Stimulated activated CD4-positive, alpha-beta T cell treated with anti-CD3 and anti-CD28 coated beads, Interleukin-1b, Interleukin-23, amount 100 ng/mL, for 1 hour (primary cell): ENCODE measurements at places on chromosomes 4 and X.

GRCh38 chr4:121073672-121074381 lies 1.5 kb upstream of the NDNF start:
- no peak for DNase-seq

DNA sequence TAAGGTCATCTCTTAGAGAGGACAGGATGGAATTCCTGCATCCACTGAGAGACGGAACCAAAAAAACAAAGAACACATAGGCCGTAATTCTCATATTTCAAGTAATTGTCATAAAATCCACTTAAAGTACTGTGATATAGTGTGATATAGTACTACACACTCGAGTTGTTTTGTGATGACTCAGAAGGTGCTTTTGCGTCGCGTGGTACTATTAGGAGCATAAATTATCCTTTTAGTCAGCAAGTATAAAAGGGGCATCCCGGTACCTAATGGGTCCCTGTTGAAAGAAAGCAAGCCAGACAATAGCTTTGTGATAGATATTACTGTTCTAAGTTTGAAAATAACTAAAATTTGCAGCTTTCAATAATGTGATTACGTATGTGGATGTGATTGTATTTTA lies 55.3 kb downstream of the GPR143 start:
- DNase-seq, result no peak

- DNase-seq, result no peak
Measured at GRCh38 chrX:153602601-153603000, 3.7 kb upstream of the CCNQ start.

- DNase-seq, result no peak
Measured at GRCh38 chr4:54320826-54321685, 92.0 kb downstream of the PDGFRA start.

DNA sequence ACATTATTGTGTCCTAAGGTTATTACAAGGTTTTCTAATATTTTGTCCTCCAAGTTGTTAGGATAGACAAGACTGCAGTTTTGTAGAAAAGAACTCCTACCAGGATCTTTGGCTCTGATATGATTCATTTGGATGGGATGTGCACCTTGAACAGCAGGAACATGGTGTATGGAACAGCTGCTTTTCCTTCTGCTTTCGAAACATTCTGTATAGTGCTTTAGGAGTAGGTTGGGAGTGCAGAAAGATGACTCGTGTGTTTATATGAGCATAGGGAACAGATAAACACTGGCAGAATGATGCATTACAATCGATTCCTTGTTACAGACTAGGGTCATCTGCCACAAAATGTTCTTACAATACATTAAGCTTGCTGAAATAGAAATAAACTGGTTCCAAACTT lies 790.1 kb downstream of the DMD start:
- no peak for DNase-seq

- DNase-seq, result no peak
Measured at GRCh38 chrX:14916017-14916674, 42.9 kb downstream of the MOSPD2 start.

DNA sequence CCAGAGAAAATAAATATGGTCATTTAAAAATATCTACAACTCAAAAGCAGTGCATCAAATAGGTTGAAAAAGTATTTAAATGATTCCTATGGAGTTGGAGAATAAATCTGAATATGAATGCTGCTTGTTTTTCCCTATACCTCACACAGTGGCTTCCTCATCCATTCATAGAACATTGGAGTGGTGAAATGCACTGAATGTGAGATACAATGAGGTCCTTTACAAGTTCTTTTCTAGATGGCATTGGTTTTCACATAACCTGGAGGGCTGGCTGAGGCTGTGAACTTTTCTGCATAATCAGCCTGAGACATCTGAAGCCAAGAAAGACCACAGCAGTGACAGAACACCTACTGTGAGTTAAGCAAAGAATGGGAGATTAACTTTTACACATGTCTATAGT lies 279.1 kb upstream of the NRK start:
- no peak for DNase-seq

DNA sequence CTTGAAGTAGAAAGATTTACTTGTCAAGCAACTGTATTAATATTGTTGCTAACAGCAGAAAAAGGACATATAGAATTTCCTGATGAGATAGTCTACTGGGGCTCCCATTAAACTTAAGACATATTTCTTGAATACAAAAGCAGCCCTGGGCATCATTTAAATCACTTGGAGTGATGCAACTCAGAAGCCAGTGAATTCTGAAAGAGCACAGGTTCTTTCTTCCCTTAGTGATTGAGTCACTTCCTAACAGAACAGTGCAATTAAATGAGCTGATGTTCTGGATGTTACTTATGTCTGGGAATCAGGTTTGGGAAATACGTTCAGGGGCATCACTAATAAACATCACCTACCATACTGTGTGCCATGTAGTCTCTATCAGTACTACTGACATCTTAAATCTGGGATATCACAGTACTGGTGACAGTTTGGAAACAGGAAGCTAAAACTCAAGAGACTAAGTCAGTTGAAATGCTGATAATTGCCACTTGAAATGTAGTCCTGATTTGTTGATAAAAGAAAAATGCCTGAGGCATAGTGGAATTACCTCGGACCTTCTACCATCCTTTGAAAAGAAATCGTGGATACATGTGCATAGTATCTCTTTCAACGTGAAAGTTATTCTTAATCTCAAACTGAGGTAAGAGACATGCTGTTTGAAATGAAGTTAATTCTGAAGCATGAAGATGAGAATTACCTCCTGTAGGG lies 249.2 kb upstream of the GPRIN3 start:
- no peak for DNase-seq

DNA sequence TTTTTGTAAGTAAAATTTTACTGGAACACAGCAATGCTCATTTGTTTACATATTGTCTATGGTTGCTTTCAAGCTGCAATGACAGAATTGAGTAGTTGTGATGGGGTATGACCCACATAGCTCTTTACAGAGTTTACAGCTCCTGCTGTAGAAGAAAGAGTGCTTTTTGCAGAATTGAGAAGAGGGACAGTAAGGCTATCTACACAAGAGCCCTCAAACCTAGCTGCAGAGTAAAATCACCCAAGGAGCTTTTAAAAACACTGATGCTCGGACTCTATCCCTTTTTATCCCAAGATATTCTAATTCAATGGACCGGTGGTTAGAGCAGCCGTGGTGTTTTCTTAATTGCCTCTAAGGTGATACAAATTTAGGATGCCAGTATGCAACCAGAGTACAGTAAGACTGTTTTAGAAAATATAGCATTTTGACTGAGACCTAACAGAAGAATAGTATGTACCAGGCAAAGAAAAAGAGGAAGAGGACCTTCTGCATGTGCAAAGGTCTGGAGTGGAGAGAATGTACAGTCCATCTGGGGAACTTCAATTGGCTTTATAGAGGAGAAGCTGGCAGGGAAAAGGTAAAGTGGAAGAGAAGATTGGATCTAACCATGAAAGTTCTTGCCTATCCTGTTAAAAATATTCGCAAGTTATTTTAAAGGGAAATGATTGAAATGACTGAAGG lies 663.6 kb upstream of the CPEB2 start:
- DNase-seq, result no peak

DNA sequence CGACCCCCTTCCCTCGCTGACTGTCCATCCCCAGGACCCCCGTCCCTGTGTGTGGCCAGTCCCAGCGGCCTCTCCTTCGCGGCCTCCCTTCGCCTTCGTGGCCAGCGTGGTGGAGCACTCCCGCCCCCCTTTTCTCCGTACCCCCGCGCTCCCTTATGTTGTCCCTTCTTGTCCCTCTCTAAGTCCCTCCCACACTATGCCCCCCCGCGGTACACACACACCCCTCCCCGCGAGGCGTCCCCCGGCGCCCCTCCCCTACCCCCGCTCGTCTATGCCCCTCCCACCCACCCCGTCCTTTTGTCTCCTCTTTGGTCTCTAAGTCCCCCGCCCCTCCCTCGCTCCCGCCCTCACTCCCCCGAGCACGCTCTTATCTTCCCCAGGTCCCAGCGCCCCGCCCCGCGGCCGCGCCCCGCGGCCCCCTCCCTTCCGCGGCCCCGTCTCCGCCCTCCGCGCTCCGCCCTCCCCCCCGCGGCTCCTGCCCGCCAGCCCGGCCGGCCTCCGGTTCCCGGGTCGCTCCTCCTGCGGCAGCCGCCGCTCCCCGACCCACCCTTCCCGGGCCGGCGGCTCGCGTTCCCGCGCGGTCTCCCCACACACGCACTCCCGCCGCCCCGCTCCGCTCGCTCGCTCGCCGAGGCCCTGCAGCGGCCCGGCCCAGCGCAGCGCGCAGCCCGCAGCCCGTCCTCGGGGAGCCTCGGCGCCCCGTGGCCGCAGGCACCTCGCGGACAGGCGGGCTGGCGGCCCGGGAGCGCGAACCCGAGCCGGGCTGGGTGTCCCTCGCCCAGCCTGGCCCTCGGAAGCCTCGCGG lies 26.3 kb downstream of the UTP14A start:
- peak; percentile 34 for DNase-seq

DNA sequence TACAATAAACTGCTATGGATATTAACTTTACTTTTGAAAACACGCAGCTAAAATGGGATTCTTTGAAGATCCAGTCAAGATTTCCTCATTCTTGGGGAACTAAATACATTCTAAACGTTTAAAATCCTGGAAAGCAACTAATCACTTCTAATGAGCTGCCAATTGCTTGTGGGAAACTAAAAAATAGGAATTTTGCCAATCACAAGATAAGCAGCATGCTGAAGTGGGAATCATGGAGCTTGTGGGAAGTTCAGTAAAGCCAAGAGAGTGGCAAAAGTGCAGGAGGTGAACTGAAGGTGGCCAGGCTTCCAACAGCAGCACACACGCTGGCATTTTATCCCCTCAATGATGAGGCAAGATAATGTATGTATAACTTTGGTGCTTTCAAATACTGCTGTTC lies 133.0 kb downstream of the GPC3 start:
- no peak for DNase-seq

DNA sequence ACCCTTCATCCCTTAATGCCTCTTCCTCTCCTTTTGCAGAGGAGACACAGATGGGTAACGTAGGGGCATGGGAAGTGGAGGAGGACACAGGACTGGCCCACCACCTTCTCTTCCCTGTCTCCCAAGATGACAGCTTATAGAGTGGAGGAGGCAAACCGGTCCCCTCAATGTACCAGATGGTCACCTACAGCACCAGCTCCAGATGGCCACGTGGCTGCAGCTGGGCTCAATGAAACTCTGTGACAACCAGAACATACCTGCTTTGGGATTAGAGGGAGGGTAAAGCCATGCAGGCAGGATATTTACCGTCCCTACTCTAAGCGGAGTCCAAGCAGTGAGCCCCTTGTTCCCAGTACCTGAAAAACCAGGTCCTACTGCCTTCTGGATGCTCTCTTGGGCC lies 7.5 kb upstream of the KLHL15 start:
- DNase-seq, result no peak

GRCh38 chr4:24001486-24002329 lies 111.9 kb upstream of the PPARGC1A start:
- no peak for DNase-seq

GRCh38 chrX:45009371-45010000 lies 136.5 kb downstream of the KDM6A start:
- DNase-seq, result no peak

- DNase-seq, result no peak
Measured at GRCh38 chr4:38943343-38943742, 75.7 kb downstream of the FAM114A1 start.

DNA sequence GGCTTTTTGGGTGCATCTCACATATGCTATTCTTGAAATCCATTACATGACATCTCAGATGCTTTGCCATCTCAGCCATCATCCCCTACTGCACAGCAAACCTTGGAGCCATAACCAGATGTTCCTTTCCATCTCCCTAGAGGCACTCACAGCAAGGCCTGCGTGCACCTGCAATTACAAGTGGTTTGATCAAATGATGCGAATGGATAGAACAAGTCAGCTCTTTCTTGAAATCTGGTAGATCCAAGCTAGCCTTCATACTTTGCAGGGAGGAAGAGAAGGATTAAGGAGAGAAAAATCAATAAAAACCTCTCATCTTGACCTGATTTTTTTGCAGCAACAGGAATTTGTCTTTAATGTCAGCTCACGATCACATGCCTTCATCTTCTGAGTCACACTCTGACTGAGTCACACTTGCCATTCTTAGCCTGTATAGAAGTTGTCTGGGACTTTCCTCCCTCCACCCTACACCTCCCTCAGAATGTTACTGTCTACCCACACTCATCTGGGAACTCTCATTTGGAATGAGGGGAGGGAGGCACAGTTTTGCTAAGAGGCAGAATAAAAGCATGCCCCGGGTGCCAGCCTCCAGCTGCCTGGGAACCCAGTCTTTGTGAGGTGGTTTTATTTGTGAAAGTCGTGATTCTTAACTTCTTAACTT lies 11.9 kb upstream of the TRIML1 start:
- no peak for DNase-seq

- DNase-seq, result no peak
Measured at GRCh38 chr4:106032851-106033286, 137.6 kb downstream of the NPNT start.

DNA sequence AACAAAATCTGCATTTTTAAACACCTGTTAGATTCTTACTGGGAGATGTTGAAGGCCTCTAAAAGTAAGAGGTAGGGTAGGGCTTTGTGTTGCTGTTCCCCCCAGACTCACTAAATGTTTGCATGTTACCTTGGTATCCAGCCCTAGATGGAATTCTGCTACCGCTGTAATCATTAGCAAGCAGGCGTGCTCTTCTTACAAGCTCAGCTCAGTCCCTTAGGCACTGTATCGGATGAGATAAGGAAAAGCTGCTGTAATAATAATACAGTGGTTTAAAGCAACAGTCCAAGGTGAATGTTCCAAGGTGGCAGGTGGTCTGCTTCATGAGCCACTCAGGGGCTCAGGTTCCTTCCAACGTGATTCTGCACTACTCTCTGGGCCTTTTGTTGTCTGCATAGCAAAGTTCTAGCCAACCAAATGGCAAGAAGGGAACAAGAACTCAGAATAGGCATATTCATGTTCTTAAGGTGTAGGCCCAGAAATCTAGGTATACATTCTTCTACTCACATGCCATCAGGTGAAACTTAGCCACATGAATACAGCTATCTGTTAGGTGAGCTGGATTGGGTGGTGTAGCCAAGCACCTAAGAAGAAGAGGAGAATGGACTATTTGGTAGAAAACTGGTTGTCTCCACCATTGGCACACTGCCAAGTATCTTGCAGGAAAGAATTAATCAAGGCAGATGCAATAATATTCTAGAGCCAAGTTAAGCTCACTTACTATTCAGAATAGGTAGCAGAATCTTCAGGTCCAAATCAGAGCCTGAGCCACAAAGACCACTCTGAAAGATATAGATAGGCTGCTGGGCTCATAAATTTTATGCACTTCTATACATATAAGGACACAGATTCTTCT lies 46.0 kb downstream of the COQ2 start:
- no peak for DNase-seq

GRCh38 chr4:140612357-140612756 lies 43.6 kb upstream of the UCP1 start:
- no peak for DNase-seq

DNA sequence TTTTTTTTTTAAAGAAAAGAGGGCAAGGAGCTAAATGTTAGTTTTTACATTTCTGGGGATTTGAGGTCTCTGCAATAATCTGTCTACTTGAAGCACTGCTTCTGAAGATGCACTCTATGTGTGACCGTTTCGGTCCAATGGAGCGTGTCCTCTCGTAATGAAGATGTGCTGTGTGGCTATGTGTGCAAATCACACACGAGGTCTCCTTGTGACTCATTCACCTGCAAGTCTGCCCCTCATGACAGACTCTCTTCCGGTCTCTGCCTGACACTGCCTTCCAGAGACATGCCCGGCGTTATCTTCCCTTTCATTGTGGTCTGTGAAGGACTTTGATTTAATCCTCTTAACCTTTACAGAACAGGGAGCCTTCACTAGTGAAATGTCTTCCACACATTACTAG lies 84.3 kb downstream of the TRAM1L1 start:
- DNase-seq, result no peak
